Activated naive CD8-positive, alpha-beta T cell treated with anti-CD3 and anti-CD28 coated beads, Interleukin-2, amount 10 ng/mL, durations not matched to agents 7 days and 5 days (primary cell): ENCODE measurements at places on chromosomes 11 and 22.

- peak; percentile 25 for DNase-seq
Measured at GRCh38 chr11:76153571-76153923, 52.8 kb downstream of the WNT11 start.

- peak; percentile 25 for DNase-seq
Measured at GRCh38 chr22:19772673-19773469, 12.3 kb downstream of the TBX1 start.

DNA sequence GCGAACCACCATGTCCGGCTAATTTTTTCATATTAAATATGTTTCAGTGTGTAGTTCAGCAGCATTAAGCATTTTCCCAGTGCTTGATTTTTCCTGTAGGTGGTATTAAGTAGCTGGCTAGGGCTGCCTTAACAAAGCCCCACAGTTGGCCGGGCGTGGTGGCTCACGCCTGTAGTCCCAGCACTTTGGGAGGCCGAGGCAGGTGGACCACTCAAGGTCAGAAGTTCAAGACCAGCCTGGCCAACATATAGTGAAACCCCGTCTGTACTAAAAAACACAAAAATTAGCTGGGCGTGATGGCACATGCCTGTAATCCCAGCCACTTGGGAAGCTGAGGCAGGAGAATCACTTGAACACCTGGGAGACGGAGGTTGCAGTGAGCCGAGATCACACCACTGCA lies 33.5 kb upstream of the TOLLIP start:
- no peak for DNase-seq

DNA sequence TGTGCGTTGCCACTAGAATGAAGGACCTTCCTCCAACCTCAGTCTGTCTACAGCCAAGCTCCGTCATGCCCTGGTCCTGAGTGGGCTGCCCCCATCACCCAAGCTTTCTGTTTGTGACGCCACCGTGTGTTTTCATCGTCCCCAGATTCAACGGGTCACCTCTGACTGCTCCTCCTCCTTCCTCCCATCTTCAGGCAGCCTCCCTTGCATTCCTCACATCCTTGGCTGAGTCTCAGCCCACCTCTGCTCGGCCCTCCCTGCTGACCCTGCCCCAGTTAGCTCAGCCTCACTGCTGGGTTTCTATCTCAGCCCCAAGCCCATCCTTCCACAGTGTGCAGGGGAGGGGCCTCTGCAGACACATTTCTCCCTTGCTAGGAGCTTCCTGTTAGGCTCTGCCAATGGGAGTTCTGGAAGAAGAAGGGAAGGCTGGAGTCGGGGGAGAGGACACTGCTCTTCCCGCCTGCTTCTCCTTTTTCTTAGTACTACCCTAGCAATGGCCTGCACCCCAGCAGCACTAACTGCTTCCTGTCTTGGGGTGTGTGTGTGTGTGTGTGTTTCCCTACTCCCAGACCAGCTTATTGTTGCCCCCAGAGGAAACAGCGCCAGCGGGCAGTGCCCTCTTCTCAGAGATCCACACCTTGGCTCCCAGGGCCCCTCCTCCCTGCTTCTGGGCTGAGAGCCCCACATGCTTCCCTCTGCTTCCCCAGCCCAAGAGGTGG lies 5.2 kb downstream of the IFT27 start:
- no peak for DNase-seq

GRCh38 chr22:40524392-40525249 lies 111.9 kb downstream of the MRTFA start:
- DNase-seq, result no peak

- no peak for DNase-seq
Measured at GRCh38 chr11:18270102-18270501, 4.0 kb downstream of the SAA1 start.

- no peak for DNase-seq
Measured at GRCh38 chr22:20022978-20023613, 2.2 kb downstream of the TANGO2 start.

DNA sequence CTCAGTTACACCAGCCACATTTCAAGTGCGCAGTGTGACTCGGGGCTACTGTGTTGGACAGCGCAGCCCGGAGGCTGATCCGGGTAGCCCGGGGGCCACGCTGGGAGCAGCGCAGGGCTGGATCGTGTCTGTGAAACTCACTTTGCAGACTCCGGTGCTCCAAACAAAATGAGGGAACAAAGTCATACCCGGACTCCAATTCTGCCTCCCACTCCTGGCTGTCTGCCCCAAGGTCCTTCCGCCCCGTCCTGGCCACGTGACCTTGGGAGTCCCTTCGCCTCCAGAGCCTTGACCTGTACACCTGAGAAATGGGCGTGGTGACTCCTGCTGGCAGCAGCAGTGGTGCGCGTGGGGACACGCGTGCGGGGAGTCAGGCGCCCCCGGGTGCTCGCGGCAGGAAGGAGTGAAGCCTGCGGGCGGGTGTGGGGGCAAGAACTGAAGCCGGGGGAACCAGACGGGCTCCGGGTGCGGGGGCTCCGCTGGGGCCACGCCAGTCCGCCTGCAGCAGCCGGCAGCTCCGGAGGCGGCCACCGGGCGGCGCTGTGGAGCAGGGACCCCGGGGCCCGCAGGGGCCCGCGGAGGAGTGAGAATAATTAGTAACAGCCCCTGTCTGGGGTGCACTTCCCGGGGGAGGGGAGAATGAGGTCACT lies 42.4 kb downstream of the KCNJ4 start:
- peak; percentile 80 for DNase-seq

DNA sequence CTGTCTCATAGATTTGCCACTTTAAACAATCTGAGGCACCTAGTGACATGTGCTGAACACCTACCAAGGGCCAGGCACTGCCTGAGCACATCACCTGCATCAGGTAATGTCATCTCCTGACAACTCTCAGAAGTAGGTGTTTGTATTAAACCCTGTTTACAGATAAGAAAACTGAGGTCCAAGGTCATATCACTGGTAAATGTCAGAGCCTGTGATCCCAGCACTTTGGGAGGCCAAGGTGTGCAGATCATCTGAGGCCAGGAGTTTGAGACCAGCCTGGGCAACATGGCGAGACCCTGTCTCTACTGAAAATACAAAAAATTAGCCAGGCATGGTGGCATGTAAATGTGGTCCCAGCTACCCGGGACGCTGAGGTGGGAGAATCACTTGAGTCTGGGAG lies 39.1 kb upstream of the ACCSL start:
- DNase-seq, result no peak

DNA sequence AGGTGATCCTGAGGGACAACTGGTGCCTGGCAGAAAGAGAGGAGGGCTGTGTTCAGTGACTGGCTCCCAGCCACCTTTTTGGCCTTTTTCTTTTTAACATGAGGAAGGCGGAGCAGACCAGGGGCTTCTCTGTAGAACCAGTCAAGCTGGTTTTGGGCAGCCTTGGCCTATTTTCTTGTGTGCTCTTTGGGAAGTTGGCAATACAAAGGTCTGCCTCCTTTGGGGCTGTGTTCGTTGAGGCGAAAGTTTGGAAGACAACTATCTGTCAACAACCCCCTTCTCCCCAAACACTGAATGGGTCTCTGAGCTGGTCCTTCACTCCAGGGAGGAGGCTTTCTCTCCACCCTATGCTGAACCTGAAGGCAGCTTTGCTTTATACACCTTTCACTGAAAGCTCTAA lies 8.5 kb downstream of the MARK2 start:
- DNase-seq, result no peak

DNA sequence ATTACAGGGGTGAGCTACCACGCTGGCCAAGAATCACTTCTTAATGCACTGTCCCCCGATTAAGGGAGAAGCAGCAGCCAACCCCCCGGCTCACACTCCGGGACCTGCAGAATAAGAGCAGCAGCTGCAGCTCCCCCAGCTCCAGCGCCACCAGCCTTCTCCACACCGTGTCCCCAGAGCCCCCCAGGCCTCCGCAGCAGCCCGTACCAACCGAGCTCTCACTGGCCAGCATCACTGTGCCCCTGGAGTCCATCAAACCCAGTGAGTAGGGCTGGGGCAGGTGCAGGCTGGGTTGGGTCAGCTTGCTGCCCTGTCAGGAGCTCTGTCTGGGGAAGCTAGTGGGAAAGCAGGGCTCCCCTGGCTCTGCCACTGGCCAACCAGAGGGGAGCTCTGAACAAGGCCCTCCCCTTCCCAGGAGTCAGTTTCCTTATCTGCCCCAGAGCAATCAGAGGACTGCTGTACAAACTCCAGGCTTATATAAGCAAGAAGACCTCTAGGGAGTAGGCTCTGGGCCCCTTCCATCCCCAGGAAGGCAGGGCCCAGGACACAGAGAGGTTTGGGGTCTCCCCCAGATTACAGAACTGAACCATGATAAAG lies 8.5 kb upstream of the SH3BP1 start:
- DNase-seq, result no peak

DNA sequence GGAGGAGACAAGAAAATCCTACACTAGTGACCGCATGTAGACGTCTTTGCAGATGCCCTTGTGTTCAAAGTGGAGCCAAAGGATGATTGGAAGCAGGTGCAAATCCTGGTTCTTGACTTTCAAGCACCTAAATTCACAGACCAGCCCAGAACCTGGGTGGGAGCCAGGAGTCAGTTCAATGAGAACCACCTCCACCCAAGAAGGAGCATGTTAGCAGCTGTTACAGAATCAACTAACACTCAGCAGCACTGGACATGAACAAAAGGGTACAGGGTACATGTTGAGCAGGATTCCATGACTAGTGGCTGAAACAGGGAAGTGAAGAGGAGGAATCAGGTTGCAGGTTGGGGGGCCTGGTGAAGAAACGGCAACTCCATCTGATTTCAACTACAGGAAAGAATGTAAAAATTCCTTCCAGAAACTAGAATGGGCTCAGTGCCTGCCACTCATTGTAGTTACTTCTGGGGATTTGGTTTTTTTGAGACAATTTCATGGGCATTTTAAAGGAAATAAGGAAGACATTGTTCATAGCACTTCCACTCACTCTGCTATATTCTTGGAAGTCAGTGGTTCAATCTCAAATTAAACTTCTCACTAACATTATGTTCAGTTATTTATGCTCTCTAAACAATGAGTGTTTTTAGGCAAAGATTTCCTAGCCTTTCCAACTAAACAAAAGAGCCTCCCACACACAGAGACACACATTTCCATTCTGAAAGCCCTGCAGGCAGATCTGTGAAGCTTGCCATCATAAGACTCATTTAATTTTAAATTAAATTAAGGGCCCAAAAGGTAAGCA lies 173.3 kb downstream of the CADM1 start:
- no peak for DNase-seq

DNA sequence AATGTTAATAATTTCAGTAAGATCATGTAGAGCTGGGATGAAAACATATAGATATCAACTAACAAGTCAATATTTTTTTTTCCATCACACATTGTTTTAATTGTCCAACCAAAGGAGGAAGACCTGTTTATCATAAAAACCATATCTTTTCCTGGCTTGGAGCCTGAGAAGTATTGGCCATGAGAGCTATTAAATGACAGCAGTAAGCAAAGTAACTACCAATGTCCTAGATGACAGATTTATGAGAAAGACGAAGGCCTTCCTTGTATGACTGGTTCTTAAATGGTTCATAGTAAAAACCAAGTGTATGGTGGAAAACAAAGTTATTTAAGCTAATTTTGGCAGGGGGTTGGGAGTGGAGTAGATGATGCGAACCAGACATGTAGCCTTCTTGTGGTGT lies 1147.1 kb upstream of the TENM4 start:
- no peak for DNase-seq

DNA sequence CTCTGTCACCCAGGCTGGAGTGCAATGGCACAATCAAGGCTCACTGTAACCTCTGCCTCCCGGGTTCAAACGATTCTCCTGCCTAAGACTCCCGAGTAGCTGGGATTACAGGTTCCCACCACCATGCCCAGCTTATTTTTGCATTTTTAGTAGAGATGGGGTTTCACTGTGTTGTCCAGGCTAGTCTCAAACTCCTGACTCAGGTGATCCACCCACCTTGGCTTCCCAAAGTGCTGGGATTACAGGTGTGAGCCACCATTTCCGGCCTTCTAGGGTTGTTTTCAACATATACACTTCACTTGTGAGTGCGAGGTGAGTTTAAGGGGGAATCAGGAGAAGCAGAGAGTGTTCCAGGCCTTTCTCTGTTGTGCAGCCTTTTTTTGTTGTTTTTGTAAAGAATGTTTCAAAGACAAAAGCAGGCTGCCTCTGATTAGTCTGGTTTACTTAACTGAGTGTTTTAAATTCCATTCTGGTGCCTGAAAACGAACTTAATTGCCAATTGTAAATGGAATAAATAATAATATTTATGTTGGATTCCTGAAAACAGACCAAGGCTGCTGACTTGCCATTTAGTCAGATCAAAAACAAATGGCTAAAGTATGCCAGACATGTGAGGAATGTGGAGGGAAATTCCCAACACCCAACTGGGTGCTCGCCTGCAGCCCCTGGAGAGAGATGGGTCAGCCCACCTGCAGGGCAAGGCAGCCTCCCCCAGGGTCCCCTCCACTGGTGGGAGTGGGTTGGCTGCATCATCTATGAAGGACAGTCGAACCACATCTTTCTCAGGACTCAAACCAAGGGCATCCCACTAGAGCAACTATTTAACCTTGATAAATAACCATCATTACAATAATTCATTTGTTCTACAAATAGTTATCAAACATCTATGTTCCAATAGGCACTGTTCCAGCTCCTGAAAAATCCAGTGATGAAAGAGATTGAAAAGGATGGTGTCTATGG lies 4.6 kb upstream of the RANGAP1 start:
- no peak for DNase-seq

- no peak for DNase-seq
Measured at GRCh38 chr22:44723801-44724200, 21.8 kb downstream of the PRR5 start.
